ENCODE measurements at places on chromosomes 3 and 15. TPM values are rescaled to one million over a fixed set of nuclear protein-coding genes. Genes with fewer than 3 reads are reported as not detected.

The KCNH8 gene
- total RNA-seq: 0.21 TPM

The TTLL13 gene
- not detected for total RNA-seq

The C3orf85 gene
- total RNA-seq: not detected

The CSK gene
- total RNA-seq: 27.6 TPM

The CPLX3 gene
- not detected for total RNA-seq

The MINAR1 gene
- total RNA-seq: 0.82 TPM

The EFHB gene
- total RNA-seq: 1.7 TPM

The DOCK3 gene
- total RNA-seq: 0.51 TPM

The CD96 gene
- 0.10 TPM for total RNA-seq

The SERINC4 gene
- total RNA-seq: 0.10 TPM

The SI gene
- not detected for total RNA-seq

The PRKCI gene
- total RNA-seq: 53.2 TPM

The MOBP gene
- not detected for total RNA-seq

The PROS1 gene
- total RNA-seq: 43.9 TPM

The FANCD2OS gene
- not detected for total RNA-seq

The GUCA1C gene
- not detected for total RNA-seq

The GPR156 gene
- 1.1 TPM for total RNA-seq

The TMEM115 gene
- total RNA-seq: 30.4 TPM

The KNL1 gene
- 13.0 TPM for total RNA-seq

The ERC2 gene
- total RNA-seq: 3.4 TPM

The WDR93 gene
- total RNA-seq: not detected

The MGLL gene
- total RNA-seq: 36.4 TPM

The TMIE gene
- total RNA-seq: not detected

The AADACL2 gene
- total RNA-seq: 2.7 TPM

The CELF6 gene
- 1.3 TPM for total RNA-seq

The POPDC2 gene
- total RNA-seq: 38.7 TPM

The CHRM5 gene
- not detected for total RNA-seq

The GPR171 gene
- total RNA-seq: not detected

The SNAPC5 gene
- total RNA-seq: 22.8 TPM

The FURIN gene
- 27.8 TPM for total RNA-seq

The LIPC gene
- 1.0 TPM for total RNA-seq

The KCNMB3 gene
- total RNA-seq: 3.9 TPM

The SNTN gene
- not detected for total RNA-seq

The CCR5 gene
- 0.41 TPM for total RNA-seq

The IL20RB gene
- 5.4 TPM for total RNA-seq

All from tongue (tissue), 3 donors.